RPMI7951 (cell line): ENCODE measurements at places on chromosomes 5 and 9. TPM values are rescaled to one million over a fixed set of nuclear protein-coding genes. Genes with fewer than 3 reads are reported as not detected.

Gene NPDC1
- total RNA-seq: 0.60 and 1.6 TPM in 2 replicates

GRCh38 chr5:157925786-157926671 is 67.1 kb upstream of the CLINT1 start:
- no peak for DNase-seq

GRCh38 chr5:75363726-75364495 is 26.9 kb downstream of the HMGCR start:
- DNase-seq: no peak

DNA sequence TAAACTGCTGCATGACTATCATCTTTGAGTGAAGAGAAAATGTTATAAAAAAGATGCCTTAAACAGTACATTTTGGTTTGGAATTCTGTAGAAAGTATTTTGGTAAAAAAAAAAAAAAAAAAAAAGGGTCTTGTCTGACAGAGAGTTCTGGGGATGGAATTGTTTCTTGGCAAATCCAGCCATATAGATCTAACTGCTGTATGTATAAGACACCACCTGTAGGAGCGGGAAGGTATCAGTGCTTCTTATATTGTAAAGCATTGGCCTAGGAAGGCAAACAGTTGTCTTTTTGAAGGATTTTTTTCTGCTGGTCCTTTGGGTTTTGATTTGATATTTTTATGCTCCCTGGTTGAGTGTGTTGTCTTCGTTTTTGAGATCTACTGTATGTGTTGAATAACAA is 2.8 kb downstream of the PURA start:
- DNase-seq: no peak

DNA sequence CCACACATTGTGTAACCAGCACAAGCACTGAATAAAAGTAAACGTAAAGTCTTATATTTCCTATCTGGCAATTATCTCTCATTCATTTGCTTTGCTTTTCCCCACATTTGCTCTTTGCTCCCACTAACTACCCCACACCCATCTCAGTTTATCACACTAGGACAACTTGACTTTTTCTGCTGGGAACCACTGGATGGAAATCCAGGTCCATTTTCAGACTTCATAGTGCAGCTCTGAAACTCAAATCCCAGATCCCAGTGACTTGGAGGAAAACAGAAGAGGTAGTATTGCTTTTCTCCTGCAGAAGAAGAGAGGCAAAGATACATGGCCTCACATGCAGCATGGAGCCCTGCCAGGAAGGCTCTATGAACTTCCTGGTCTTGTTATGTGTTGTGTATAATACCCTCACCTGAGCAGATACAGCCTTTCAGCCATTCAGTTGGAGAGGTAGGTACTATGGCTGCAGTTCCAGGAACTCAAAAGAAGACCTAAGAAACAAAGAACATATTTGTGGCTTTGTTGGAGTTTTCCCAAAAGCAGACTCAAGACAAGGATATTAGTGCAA is 90.0 kb upstream of the NIPBL start:
- no peak for DNase-seq
